ENCODE measurements at places on chromosomes 5 and 9.

- no peak for DNase-seq
Measured at GRCh38 chr5:137492331-137492730, 6.8 kb downstream of the SPOCK1 start.

DNA sequence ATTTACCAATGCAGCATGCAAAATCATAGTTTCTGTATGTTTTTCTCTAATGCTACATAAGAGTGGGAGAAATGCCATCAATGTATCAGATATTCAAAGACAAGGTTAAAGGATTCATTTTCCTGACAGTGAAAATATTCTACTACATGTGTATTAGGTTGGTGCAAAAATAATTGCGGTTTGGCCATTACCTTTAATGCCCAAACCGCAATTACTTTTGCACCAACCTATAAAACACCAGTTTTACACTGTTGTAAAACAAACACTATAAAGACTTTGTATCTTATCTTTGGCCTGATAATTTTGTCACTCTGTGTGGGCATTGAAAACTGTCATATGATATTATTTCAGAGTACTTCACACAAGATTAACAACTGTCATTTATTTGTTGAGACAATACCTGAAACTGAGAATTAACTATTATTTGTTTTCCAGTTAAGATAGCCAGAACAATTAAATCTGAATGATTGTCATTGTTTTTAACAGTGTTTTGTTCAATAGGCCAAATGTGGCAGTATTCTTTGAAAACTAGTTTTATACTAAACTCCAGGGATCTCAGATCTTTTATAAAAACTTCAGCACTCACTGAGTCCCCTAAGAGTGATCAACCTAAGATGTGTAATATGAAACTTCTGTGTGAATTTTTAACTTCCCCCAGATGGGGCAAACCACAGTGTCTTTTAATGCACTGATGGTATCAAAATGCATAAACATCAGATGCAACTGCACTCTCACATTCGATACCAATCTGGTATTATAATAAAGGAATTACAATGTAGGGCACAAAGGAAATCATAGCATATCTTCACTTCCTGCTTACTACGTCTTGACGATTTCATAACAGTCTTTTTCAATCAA lies 53.8 kb upstream of the FBN2 start:
- DNase-seq = no peak

GRCh38 chr5:81629986-81630385 lies 120.9 kb downstream of the SSBP2 start:
- no peak for DNase-seq

DNA sequence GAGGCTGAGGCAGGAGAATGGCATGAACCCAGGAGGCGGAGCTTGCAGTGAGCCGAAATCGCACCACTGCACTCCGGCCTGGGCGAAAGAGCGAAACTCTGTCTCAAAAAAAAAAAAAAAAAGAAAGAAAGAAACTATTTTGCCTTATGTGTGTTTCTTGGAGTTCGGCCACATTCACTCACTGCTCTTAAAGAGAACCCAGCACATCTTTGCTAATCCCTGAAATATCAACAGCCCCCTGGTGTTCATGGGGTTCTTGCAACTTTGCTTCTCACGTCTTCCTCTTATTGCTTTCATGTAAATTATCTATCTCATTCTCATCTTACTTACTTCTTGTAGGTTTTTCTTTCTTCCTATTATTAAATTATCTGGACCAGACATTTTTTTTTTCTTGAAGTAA lies 126.3 kb upstream of the ASTN2 start:
- DNase-seq = no peak

DNA sequence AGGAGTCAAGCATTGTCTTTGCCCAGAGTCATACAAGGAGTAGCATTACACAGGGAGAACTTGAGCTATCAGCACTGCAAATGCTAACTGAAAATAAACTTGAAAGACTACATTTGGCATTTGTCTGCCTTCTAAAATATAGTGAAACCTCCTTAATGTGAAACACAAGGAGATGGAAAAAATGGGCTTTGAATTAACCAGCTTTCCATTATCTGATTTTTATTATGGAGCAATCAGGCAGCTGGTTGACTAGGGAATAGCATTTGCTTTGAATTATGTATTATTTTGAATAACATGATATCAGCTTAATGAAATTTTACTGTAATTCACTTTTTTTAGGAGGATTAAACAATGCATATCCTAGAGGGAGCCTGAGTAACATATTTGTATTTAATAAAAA lies 130.8 kb downstream of the GDNF start:
- DNase-seq = no peak

All from activated naive CD4-positive, alpha-beta T cell treated with anti-CD3 and anti-CD28 coated beads, Interleukin-2, amount 50 U/mL, for 16 hours (primary cell).